Tongue (tissue), 3 donors: ENCODE measurements at places on chromosomes 2 and 18. TPM values are rescaled to one million over a fixed set of nuclear protein-coding genes. Genes with fewer than 3 reads are reported as not detected.

GRCh38 chr2:55419233-55419678 lies 400 bp downstream of the CCDC88A start:
- DNase-seq = peak; percentile 75

The UPP2 gene
- total RNA-seq = not detected

The KHK gene
- 1.6 TPM for total RNA-seq

DNA sequence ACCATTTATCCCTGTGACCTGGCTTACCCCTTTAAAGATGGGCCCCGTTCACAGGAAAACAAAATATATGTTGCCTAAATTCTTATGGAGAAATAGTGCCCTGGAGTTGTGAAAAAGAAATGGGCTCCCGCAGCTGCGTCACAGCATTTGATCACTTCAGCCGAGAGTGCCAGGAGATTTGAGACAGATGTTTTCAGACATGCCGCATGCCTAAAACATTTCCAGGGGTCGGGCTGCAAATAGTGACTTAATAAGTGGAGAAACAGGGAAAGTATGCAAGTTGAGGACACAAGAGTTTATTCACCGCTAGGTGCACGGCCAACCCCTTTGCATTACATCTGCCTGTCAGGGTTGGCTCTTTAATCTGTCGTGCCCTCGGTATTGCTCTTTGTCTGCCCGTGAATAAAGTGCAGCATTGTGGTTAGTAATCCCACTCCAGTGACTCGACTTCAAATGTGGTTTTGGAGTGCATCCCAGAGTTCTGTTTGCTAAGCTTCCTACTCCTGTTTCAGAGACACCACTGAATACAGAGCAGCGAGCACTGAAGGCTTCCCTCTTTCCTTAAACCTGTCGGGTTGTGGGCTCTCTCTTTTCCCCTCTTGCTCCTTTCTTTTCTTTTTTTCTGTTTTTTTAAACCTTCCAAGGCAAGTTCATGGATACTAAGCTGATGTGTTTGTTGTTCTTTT lies 187.5 kb downstream of the LTBP1 start:
- DNase-seq = peak; percentile 95

DNA sequence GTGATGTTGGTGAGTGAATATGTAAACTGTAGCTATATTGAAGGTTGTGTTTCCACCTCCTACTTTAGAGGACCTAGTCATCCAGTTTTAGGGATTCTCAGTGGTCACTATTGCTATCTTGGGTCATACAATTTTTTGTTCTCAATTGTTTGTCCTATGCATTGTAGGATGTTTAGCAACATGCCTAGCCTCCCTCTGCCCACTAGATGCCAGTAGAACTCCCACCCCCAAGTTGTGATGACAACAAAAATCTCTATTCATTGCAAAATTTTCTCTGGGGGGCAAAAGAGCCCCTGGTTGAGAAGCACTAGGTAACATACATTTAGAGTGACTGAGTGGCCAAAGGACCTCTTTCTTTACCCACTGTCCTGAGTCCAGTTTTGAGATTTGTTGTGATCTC lies 87.3 kb downstream of the LRRTM4 start:
- DNase-seq = no peak

The PHOSPHO2 gene
- total RNA-seq = 5.0 TPM

- DNase-seq = peak; percentile 66
Measured at GRCh38 chr18:48548011-48548771, 9.4 kb downstream of the CTIF start.

- DNase-seq = no peak
Measured at GRCh38 chr2:97858442-97858841, 137.3 kb downstream of the TMEM131 start.
